Stimulated activated CD4-positive, alpha-beta T cell treated with anti-CD3 and anti-CD28 coated beads, Interleukin-15, amount 100 ng/mL, for 24 hours (primary cell): ENCODE measurements at places on chromosomes 11 and 22.

DNA sequence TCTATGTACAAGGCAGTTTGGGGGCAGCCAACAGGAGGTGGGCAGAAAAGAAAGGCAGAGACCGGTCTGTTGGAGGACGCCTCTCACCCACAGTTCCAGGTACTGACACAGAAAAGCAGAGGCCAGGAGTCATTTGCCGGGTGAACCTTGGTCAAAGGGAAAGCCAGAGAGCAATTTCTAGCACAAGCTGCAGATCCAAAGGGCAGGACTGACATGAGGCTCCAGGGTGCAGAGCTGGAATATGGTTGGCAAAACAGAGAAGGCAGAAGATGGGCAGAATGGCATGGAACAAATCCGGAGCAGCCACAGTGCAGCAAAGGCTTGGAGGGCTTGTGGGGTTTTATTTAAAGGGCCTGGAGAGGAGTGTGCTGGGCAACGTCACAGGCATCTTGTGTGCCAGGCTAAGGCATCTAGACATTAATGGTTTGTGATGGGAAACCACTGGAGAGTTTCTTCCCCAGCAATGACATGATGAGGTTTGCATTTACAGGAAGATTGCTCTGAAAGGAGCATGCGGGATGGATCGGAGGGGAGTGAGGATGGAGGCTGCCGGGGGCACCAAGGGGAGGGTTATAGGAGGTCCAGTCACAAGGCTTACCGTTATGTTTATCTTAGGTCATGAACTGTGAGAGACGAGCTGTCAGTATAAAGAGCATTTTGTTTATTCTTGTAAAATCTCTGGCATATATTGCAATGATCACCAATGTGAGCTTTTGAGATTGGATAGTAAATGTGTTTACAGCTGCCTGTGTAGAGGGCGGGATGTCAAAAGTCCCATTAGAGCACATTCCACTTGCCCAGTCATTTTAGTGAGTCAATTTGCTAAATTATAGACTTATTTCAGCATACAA lies 5.7 kb upstream of the MMP20 start:
- DNase-seq, result no peak

- no peak for DNase-seq
Observed at GRCh38 chr11:5288108-5288905, 13.4 kb downstream of the OR51B4 start.

GRCh38 chr11:102234779-102235439 lies 82.4 kb upstream of the BIRC3 start:
- DNase-seq, result no peak

- DNase-seq, result peak; percentile 11
Observed at GRCh38 chr11:76234021-76234415, 27.7 kb upstream of the WNT11 start.

DNA sequence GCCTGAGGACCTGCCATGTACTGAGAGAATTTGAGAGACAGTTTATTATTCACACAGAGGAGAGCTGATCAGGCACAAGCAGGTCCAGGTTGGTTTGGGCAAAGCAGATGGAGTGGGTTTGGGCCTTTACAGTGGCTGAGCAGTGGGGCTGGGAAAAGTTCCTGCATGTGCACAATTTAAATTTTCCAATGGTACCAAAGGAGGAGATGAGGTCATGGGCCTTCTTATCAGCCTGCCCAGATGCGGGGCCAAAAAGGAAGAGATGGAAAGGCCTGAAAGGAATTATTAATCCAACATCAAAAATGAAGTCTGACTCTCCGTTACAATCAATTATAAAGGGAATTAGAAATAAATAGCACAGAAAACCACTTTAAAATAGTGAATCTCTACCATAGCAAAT lies 367.6 kb downstream of the TMEM135 start:
- no peak for DNase-seq

GRCh38 chr22:25039754-25040153 lies 87.2 kb downstream of the KIAA1671 start:
- DNase-seq, result no peak

GRCh38 chr11:45165386-45165785 lies 18.9 kb downstream of the PRDM11 start:
- no peak for DNase-seq

GRCh38 chr22:28112548-28113043 lies 193.5 kb upstream of the PITPNB start:
- no peak for DNase-seq

DNA sequence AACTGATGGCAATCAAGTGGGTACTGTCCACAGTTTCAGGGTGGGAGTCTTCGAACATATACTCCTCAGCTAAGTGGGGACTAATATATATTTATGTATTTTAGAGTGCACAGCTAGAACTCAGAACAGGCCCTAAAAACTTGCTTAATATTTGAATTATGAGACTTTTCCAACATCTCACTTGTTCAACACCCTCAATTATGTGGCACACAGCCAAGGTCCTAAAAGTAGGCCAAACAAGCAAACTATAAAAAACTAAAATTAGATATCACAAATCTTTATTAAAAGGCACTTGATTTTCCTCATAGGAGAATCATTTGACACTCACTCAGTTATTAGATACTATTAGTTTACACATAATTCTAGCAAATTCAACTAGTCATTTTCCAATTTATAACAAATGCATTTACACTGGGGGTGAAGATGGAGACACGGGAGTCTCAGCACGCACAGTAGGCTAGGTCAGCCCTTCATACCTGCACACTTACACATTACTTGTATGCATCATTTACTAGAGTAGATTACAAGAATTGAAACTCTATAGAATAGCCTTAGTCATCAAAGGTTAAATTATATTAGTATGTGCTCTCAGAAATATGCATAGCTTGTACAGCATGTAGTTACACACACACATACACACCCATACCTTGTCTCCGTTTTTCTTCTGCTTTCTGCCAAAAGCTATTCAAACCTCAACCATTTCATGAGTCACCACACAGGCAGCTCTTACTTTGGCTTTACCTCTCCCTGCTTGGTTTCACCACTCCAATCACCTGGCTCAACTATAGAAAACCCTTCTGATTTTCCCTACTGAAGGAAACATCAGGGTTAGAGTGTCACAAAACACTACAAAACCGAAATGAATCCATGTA lies 171.5 kb downstream of the SBF2 start:
- no peak for DNase-seq

- DNase-seq, result no peak
Observed at GRCh38 chr11:117770061-117770460, 27.0 kb downstream of the DSCAML1 start.

DNA sequence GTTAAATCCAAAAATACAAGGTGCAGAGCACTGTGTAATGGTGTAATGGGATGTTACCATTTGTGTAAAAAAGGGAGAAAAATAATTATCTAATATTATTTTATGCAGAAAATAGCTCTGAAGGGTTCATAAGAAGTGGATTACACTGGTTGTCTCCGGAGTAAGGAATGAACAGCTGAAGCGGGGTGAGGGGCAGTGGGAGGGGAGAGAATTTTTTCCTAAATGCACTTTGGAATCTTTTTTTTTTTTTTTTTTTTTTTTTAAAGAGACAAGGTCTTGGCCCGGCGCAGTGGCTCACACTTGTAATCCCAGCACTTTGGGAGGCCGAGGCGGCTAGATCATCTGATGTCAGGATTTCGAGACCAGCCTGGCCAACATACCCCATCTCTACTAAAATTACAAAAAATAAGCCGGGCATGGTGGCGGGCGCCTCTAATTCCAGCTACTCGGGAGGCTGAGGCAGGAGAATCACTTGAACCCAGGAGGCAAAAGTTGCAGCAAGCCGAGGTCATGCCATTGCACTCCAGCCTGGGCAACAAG lies 6.8 kb upstream of the POLR3H start:
- no peak for DNase-seq

GRCh38 chr22:28481725-28482124 lies 197.9 kb downstream of the TTC28 start:
- no peak for DNase-seq

- no peak for DNase-seq
Observed at GRCh38 chr11:11608783-11609232, 13.0 kb downstream of the GALNT18 start.

DNA sequence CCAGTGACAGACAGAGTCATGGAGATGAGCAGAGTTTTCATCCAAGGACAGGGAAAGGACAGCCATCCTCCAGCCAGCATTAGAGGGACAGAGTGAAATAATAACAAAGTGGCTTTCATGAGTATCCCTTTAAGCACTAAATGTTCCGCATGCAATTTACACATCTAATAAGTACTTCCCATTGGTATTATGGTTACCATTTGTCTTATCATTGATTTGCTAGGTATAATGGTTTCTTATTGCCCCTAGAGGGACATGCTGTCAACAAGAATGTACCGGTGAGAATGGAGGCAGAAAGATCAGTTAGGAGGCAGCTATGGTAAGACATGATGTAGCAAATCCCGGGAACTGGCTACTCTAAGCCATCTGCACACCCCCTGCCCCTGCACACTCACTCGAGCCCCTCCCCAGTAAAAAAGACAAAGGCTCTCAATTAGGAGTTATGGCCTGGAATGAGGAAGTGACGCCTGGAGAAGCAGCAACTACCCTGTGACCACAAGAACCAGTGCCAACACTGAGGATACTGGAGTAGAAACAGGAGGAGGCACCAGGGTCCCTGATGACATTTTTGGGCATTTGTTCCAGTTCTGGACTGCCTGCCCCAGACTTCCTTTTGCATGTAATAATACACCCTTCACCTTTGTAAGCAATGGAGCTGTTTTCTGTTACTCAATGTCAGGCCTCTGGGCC lies 30.2 kb upstream of the HMGXB4 start:
- no peak for DNase-seq

- no peak for DNase-seq
Observed at GRCh38 chr22:38437416-38437815, 17.6 kb downstream of the KCNJ4 start.

DNA sequence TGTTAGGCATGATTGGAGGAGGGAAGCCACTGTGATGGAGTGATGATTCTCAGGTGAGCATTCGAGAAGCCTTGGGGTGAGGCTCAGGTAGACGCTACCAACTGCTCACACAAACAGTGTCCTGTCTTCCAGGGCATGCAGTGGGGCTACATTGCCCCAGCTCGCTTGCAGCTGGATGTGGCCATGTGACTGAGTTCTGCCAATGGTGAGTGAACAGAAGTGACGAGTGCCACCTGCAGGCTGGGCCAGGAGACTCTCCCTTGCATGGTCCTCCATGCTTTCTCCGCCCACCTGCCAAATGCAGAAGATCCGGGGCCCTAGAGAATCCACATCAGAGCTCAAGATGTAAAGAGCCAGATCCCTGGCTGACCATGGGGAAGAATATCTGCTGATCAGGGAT lies 195.9 kb downstream of the BCR start:
- DNase-seq, result peak; percentile 61

DNA sequence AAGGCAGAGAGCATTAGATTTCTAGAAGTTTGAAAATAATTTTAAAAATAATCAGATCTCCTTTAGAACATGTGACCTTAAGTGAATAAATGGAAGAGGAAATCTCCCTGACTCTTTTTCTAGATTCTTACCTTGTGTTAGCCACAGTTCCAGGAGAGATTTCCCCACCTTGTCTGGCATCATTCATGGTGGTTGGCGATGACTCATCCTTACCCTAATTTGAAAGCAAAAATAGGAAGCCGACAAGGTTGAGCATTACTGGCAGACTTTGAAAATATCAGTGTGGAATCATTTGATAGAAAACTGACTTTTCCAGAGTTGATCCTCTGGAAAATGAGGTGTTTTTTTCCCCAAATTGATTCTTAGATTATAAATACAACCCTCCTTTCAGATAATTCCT lies 48.1 kb downstream of the CNTN5 start:
- DNase-seq, result no peak

DNA sequence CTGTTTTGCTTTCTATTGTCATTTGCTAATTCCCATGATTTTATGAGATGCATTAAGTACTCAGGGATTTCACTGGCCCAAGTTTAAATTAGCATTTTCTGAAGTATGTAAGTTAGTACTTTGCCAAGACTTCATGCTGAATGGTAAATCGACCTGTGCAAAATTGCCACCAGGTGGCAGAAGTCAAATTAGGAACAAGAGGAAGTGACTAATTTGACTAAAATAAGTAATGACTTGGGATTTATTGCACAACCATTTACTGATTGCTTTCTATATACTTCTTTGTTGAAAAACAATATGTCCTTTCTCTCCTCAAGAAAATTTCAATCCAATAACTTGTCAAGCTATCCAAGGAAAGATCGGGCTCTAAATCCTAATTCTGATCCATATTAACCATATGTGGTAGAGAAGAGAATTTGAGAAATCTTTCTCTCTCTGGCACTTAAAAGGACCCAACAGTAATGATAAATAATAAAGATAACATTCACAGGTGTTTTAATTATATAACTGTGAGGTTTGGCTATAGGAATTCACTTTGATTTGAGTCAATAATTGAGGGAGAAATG lies 253.7 kb upstream of the CHORDC1 start:
- peak; percentile 43 for DNase-seq

DNA sequence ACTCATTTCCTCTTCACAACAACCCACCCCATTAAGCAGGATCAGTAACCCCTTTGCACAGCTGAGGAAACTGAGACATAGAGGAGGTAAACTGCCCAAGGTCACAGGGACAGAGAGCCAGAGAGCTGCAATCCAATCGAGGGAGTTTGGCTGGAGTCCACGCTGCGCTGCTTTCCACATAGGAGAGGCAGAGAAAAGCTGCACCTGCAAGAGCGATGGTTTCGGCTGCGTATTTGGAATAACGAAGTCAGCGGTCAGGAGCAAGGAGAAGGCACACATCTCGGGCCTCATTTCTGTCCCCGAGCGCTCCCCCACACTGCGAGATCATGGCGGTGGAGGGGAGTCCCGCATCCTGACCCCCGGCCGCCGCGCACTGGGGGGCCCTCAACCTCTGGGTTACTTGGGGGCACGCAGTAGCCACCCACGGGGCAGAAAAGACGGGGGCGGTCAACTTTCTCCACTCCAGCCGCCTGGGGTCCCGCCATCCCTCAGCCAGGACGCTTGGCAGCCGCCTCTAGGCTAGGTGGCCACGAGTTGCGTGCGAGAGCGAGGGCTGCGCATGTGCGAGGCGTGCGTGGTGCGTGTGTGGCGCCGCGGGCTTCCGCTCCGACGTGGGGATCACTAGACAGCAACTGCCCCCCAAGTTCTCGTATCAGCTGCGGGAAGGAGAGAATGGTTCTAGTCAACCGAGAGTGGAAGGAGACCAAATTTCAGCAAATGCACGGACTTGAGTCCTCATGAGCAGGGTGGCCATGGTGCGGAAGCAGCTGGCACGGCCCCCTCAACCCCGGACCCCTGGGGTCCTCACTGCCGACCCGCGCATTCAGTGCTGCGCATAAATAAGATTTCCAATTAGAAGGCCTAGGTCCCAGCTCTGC lies 42.3 kb upstream of the CLDN5 start:
- DNase-seq, result no peak

DNA sequence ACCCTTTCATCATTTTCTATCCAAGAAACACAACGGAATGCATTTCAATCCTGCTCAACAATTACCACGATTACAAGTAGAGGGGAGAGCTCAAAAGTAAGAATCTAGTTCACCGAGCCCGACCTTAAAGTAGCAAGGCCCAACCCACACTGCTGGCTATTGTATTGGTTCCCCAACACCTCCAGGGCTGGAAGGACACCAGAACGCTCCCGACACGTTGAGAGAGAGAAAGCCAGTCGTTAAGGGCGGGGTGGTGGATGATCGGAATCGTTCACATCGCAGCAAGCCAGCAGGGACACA lies 690 bp downstream of the CKAP5 start:
- DNase-seq, result no peak

- DNase-seq, result no peak
Observed at GRCh38 chr11:95222817-95223216, 8.2 kb downstream of the SESN3 start.
